ENCODE measurements at places on chromosomes 12 and 14.

GRCh38 chr14:65866448-65866847, 453.9 kb downstream of the FUT8 start:
- no peak for DNase-seq

DNA sequence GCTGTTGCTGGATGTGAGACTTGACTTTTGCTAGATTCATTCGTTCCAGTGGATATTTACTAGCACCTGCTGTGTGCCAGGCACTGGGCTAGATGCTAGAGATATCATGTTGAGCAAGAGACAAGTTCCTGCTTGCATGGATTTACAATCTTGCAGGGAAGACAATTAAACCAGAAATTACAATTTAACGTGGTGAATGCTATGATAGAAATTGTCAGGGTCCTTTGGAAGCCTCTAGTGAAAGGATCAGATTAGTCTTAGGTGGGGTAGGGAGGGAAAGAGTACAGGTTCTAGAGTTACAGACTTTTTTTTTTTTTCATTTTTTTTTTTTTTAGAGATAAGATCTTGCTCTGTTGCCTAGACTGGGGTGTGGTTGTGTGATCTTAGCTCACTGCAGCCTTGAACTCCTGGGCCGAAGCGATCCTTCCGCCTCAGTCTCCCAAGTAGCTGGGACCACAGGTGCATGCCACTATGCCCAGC, 36.7 kb downstream of the SPATS2 start:
- no peak for DNase-seq

GRCh38 chr12:115140981-115141655, 457.1 kb upstream of the TBX3 start:
- DNase-seq: no peak

DNA sequence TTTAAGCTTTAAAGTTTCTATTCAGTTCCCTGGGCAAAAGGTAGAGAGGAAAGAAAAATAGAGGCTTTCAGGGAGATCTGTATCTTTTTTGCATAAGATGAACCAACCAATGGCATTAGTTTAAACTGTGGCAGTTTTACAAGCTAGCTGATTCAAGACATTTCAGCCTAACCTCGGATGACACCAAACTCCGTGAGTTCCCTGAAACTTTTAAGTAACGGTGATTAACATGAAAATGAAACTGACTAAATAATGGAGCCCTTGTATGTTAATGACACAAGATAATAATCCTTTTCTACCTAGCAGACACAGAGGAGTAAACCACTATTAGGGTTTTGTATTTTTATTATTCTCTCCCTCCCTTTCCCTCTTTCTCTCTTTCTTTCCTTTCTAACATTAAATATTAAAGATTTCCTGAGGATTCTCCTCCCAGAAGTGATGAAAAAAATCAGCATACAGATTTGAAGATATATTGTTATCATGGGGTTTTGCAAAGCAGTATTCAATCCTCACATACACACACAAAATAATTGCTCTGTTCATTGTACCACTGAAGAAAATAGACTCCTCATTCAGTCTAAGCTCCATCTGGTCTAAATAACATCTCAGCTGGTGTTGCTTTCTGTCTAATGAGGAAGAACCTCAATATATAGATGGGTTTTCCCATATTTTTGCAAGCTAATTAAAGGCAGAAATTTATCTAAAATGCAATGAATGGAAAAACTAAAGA, 483.8 kb downstream of the NOVA1 start:
- DNase-seq: no peak

GRCh38 chr12:48109424-48109823, 3.5 kb upstream of the SENP1 start:
- no peak for DNase-seq

DNA sequence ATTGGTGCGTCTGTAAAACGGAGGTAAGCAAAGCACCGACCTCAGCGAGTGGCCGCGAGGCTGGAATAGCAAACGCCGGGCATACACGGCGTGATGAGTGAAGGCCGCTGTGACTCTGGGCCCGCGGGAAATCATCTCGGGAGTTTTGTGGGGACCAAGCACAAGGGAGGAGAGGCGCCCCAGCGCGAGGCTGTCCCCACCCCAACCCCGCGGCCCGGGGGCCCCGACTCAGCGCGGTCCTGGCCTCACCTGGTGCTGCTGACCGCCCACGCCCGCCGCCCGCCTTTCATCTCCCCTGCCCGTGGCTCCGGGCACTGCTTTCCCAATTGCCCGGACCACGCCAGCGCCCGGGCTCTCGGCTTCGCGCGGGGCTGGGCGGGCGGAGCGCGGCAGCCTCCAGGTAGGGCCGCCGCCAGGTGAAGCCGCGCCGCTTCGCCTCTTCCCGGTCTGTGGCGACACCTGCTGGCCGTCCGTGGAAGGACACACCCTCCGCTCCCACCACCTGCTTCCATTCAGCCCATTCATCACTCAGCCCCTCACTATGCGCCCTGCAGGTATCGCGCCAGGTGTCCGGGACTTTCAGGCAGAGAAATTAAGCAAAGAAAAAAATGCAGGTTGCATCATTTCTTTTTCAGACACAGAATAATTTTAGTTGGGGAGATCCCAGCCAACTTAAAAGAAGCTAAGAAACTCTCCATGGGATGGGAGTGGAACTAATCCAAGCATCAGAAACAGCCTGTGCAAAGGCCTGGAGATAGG, 360.4 kb downstream of the MED13L start:
- peak; percentile 70 for DNase-seq

- DNase-seq: no peak
Observed at GRCh38 chr14:69710378-69710777, 56.6 kb upstream of the SRSF5 start.

DNA sequence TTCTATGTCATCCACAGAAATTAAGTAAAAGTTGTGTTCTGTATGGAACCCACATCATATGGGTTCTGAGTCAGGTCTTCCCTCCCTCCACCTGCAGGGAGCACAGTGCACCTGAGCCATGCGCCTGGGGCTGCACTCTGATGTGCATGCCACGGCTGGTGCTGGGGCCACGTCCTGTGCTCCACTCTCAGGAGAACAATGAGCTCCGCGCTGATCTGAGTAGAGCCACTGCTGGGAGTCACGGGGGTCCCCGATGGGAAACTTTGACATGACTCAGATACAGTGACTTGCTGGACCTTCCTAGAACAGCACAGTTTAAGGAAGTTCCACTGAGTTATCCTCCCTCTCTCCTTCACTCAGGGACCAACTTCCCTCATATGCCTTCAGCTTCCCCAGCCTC, 683.4 kb downstream of the TMEM121 start:
- no peak for DNase-seq

- no peak for DNase-seq
Observed at GRCh38 chr14:76464856-76465255, 88.9 kb downstream of the ESRRB start.

DNA sequence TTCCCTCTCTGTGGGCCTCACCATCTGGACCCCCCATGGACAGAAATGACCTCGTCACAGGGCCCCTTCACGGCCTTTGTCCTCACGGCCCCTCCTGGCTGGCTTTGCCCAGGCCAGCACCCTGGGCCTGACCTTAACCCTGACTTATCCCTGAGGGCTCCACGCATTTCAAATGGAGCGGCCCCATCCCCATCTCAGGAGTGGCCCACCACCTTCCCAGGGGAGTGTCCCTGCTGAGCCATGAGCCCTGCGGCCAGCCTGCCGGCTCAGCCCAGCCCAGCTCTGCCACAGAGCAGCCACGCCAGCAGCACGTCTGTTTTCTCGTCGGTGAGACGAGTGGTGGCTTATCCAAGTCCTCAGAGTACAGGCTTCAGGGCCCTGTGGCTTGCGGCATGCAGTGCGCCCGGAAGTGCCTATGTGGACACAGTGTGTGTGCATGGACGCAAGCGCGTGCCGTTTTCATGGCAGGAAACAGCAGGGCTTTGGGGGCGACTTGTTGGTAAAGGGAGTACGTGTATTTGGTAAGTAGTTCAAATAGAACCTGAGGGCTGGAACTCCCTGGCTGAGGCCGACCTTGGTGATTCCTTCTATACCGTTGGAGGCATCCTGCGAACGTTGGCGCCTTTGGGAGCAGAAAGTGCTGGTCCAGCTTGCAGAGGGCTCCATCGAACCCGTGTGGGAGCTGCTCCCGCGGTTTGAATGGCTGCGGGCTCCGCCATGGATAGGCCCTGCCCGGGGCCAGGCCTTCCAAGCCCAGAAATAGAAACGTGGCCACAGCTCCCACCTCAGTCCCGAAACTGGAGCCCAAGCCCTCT, 52.1 kb downstream of the LRCOL1 start:
- no peak for DNase-seq

GRCh38 chr12:51976376-51977160, 25.1 kb downstream of the ACVR1B start:
- no peak for DNase-seq

- DNase-seq: peak; percentile 45
Observed at GRCh38 chr14:93115821-93116675, at the start of gene ITPK1. Gene ITPK1 (minus strand): TSS chr14:93115925. CDS start chr14:93115163, 762 bp downstream.

DNA sequence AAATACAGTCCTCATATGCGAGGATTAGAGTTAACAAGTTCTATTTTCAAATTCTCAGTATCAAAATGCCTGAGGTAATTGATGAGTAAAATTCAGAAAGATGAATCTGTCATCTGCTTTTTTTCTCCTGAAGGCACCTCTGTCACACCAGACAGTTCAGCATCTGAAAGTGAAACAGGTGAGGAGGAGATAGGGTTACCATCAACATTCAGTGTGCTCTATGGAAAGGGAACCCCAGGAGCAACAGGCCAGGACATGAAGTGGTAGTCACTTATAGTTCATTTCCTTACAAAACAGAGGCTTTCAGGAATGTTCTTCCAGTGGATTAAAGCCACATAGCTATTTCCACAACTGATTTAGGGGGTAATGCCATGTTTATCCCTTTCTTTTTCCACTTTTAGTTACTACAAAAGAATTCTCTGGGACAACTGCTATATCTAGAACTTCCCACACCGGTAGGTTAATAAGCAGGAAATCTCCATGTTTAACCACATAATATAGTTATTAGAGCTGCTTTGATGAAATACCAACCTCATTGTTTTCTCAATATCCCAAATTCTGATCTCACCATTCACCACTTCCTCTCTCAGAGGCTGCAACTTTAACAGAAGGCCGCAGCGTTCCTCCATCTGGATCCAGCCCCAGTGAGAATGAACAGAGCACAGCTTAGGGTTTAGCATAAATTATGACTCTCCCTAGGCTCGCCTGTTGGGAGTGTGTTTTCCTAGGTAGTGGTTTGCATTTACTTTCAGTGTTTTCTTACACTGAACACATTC, 177.0 kb upstream of the CNTN1 start:
- no peak for DNase-seq

DNA sequence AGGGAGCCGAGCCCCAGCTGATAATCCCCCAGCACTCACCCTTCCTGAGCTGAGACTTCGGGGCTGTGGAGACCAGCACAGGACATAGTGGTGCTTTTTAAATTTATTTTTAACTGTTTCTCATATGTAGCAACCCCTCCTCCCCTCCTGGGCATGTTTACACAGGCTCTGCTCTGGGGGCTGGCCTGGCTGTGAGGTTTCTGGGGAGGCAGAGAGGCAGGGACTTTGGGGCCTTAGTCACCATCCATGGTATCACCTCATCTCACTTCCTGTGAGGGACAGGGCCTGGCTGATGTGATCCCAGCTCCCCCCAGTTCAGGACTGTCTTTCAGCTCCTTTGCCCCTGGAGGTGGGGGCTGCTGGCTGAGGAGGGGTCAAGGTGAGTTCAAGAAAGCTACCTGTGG, 20.4 kb downstream of the VASH1 start:
- DNase-seq: no peak

DNA sequence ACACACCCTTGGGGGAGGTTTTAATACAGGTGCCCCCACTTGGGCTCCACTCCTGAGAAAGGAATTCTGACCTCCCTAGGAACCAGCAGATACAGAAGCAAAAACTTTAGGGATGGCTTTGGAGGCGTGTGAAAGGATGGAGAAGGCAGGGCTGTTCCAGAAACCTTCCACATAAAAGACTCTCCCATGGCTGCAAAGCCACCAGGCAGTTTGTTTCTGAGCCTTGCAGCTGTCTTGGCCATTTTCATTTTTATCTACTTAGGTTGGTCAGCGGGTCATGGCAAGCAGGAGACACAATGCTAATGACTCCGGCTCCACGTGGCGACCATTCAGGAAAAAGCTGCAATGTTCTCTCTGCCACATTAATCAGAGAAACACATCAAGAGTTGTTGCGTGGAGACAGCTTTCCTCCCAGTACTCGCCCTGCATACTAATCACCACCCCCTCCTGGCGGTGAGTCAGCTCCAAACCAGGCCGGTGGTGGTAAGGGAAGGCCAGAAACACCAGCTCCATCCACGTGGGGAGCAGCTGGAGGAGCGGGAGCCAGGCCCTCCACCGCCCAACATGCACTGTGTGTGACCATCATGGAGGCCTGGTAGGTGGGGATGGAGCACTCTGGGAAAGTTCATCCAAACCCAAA, 30.9 kb upstream of the IRF2BPL start:
- no peak for DNase-seq

DNA sequence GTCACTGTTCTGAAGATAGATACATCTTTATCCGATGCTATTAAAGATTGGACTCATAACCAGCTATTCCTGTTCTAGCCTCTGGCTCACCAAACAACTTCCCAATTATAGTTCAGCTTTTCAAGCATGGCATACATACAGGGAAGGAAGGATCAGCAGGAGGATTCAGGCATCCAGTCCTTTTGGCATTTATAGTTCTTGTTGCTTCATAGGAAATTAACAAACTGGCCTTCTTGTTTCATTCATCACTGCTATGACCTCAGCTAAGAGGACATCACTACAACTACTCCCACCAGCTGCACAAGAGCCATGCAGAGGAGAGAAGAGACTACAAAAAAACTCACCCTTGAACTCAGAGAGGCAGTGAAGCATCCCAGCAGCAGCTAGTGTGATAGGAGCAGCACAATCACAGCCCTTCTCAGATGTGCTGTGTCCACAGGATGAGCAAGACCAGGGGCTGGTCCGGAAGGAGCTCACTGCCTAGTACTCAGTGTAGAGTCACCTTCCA, 100.5 kb downstream of the SPTSSA start:
- no peak for DNase-seq

GRCh38 chr14:69495341-69495921, 10.9 kb downstream of the PLEKHD1 start:
- no peak for DNase-seq

- no peak for DNase-seq
Observed at GRCh38 chr14:37870170-37870569, 274.7 kb downstream of the TTC6 start.

- DNase-seq: no peak
Observed at GRCh38 chr14:25010471-25010870, 39.5 kb downstream of the STXBP6 start.

- DNase-seq: no peak
Observed at GRCh38 chr14:20376071-20376588, 32.7 kb downstream of the PARP2 start.

GRCh38 chr14:21525571-21525961, 580 bp downstream of the SALL2 start:
- DNase-seq: no peak

GRCh38 chr12:9763025-9763424, 2.3 kb upstream of the CD69 start:
- DNase-seq: no peak

DNA sequence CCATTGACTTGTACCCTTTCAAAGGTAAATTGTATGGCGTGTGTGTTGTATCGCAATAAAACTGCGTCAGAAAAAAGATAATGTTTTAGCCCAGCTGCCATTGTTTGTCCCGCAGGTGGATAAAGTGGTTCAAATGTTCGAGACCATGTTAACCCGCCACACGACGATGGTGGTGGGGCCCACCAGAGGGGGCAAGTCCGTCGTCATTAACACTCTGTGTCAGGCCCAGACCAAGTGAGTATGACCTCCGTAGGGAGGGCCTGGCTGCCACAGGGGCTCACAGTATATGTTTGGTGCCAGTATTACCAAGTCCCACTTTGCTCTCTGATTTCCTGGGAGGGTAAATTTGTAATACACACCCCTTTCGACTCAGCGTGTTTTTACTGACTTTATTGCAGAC, 96.9 kb downstream of the DNAH10 start:
- no peak for DNase-seq

- DNase-seq: no peak
Observed at GRCh38 chr14:101823066-101823465, 61.6 kb downstream of the PPP2R5C start.

- no peak for DNase-seq
Observed at GRCh38 chr14:61953602-61954001, 191.4 kb downstream of the SNAPC1 start.
